Stimulated activated CD8-positive, alpha-beta memory T cell treated with anti-CD3 and anti-CD28 coated beads, Interleukin-4, amount 100 ng/mL, for 4 hours (primary cell): ENCODE measurements at places on chromosomes 7 and 10.

DNA sequence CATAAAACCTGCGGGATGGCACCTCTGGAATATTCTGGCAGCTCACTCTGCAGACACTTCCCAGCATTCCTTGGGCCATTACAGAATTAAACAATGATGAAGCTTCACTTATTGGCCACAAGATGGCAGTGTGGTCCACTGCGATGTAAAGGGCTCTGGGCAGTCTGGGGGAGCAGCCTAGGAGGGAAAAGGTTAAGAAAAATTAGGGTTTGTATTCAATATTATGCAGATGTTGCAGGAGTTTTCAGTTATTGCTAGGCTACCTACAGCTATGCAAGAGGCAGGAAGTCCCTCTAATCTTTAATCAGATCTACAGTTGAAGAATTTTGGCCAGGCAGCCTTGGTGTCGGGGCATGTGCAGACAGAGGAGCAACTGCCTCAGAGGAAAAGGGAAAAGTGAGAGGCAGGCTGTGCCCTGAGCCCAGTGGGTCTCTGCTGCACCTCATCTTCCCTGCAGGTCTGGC is 233.2 kb upstream of the PRSS1 start:
- no peak for DNase-seq

- no peak for DNase-seq
Observed at GRCh38 chr7:55549457-55549856, 22.8 kb downstream of the VOPP1 start.

DNA sequence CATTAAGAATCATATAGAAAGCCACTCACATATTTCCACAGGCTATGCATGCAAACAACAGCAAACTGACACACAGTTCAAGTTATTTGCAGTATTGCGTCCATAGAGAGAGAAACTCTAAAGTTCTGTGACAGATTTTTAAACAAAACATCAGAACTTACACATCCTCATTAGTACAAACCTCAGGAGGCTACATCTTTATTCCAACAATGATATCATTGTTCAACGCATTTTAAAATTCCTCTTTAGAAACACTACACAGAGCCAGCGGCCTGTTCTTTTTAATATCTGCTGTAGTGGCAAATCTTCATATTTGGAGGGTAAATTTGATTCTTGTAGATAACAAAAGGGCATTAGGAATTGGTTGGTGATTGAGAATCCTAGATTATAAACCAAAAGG is 55.9 kb upstream of the NFE2L3 start:
- DNase-seq, result no peak

GRCh38 chr7:543501-544337 is 24.1 kb upstream of the PDGFA start:
- no peak for DNase-seq

- no peak for DNase-seq
Observed at GRCh38 chr10:57420881-57421280, 846.8 kb downstream of the IPMK start.

- DNase-seq, result no peak
Observed at GRCh38 chr7:55475855-55476803, 96.2 kb downstream of the VOPP1 start.

GRCh38 chr7:44415047-44415446 is 75.4 kb downstream of the NUDCD3 start:
- no peak for DNase-seq

- DNase-seq, result no peak
Observed at GRCh38 chr7:26186364-26187311, 13.9 kb downstream of the HNRNPA2B1 start.

DNA sequence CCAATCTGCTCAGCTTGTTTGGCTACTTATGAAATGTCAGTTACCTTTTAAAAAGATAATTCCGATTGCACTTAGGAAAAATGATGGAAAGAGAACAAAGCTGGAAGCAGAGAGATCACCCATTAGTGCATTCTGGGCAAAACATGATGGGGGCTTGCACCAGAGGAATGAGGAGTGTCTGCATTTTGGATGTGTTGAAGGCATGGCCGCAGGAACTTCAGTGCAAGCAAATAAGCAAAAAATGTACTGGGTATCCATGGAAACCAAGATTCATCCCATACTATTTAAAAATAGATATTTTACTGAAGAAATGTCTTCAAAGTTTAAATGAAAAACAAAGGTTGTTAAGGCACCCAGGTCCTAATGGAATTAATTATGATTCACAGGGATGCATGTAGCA is 655.0 kb downstream of the POM121L12 start:
- no peak for DNase-seq

DNA sequence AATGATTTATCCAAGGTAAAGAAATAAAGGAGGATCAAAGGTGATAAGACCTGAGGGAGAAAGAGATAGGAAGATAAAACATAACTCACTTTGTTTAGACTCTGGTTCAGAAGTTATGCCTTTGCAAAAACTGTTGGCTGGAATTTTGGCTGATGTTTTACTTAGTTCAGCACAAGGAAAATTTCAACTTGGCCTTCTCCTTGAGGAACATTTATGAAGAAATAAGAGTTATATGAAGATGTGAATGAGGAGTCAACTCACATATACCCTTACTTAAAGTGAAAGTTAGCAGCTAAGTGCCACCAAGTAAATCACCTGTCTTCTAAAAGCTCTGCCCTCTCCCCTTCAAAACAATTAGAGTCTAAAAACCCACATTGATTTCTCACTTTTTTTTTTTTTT is 39.7 kb upstream of the COL1A2 start:
- no peak for DNase-seq

- DNase-seq, result no peak
Observed at GRCh38 chr7:117875566-117875965, 2.3 kb upstream of the CTTNBP2 start.

DNA sequence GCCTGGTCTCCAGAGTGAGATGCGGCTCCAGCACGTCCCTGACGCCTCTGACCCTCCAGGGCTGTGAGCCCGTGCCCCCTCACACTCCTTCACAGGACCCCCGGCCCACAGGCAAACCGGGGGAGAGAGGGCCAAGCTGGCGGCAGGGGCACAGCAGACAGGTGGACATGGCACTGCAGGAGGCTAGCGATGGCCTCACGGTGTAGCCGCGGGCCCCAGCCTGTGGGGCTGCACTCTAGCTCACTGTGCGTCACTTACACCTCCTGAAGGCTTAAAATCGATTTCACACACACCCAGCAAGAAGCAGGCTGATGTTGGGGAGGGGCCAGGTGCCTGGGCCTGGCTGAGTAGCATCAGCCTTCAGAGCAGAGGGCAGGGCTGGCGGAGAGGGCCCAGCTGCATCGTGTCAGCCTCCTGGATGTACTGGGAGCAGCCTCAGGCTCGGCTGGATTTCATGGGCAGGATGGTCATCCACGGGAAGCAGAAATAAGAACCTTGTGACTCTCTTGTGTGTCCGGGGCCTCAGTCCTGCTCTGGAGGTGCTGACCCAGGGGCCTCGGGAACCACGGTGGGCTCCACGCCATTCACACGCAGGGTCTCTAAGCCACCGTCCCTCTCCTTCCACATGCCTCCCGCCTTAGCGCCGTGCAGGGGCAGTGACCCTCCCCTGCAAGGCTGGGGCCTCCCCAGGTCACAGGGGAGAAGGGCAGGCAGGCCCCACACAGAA is 19.4 kb upstream of the KNDC1 start:
- DNase-seq, result no peak

DNA sequence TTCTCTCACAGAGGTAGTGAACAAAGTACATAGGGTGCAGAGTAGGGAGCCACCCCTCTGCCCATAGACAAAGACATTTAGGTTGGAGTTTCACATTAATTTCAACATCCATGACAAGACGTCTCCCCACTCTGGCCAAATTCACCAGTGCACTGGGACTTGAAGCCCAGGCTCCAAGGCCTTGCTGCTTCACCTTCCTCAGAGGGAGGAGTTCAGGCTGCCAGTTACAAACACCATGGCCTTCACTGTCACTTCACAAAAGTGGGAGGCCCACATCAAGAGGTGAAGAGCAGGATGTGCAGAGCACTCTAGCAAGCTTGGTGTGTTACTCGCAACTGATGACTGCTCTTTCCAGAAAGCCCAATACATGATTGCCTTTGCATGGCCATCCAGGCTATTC is 15.8 kb upstream of the ARHGAP22 start:
- DNase-seq, result no peak

DNA sequence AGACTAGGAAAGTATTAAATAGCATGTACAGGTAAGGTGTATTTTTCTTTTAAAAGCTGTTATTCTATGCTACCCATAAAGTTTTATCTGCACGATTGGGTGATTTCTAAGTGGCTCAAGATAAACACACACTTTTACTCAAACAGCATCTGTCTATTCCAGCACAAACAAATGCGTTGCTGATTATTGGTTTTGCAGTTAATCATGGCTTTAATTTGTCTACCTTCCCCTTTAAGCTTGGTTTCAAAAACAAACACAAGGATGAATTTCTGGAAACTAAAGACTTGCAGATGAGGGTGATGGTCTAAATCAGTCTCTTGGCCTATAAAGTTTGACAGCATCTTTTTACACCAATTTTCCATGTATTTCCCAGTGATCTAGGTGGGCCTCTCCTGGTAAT is 94.2 kb downstream of the NRP1 start:
- DNase-seq, result no peak

DNA sequence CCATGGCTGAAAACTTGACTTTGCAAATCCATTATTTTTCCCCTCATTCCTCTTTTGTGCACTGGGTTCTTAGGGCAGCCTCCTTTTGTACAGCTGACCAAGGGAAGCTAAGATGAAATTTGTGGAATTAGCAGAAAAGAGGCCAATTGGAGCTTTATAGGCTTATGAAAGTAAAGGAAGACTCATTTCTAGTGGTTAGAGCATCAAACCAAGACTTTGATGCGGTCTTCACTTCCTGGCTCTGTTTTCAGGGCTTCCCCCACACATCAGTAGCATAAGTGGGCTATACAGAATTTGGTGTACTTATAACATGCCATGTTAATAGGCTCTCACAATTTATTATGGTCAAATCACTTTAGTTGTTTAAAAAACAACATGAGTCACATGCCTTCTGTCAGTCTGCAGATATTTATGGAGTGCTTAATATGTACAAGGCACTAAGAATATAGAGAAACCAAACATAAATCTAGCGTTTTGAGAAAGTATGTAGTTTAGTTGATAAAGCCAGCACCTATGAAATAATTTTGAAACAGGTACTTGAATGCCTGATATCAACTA is 5.7 kb downstream of the AUTS2 start:
- DNase-seq, result no peak

DNA sequence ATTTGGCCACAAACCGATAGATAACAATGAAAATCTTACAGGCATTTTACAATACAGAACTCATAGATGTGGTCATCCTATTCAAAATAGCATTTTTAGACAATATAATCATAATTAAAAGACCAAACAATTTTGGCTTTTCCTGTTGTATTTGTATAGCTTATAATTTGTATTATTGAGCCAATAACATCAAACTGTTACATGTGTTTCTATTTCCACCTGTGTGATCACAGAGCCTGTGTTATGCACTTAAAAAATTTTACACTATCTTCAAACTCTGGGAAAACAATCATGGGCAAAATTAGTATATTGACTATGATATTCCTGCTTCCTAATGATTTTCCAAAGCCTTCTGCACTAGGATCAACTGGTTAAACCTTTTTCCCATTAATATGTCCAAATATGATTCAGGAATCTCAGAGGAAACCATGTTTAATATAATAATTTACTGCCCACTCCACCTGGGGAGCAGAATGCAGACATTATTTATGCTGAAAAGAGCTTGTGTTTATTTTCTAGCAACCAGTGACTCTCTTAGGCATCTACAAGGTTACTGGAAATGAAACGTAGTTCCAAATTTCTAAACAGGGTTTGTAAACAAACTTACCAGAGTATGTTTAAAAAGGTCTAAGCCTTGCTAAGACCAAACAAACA is 1.7 kb downstream of the RHOBTB1 start:
- no peak for DNase-seq

DNA sequence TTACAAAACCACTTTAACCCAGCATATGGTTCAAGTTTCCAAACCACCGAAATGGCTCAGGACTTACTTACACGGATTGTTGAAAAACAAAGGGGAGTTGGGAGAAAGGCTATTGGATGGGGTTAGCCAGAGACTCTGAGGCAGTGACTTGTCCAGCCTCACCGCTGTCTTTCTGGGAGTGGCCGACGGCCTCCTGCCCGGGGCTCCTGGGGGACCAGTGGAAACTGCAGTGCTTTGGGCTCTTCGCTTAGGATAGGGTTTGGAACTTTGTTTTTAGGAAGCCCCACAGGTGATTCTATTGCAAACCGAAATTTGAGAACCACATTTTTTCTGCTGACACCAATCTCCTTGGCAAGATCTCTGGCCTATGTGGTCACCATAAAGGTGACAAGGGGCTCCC is 38.1 kb upstream of the R3HCC1L start:
- no peak for DNase-seq

- no peak for DNase-seq
Observed at GRCh38 chr7:131574741-131575140, 18.3 kb upstream of the PODXL start.

GRCh38 chr7:21368317-21368716 is 59.6 kb upstream of the SP4 start:
- DNase-seq, result no peak

- DNase-seq, result no peak
Observed at GRCh38 chr7:1054861-1055450, 10.6 kb downstream of the GPR146 start.

DNA sequence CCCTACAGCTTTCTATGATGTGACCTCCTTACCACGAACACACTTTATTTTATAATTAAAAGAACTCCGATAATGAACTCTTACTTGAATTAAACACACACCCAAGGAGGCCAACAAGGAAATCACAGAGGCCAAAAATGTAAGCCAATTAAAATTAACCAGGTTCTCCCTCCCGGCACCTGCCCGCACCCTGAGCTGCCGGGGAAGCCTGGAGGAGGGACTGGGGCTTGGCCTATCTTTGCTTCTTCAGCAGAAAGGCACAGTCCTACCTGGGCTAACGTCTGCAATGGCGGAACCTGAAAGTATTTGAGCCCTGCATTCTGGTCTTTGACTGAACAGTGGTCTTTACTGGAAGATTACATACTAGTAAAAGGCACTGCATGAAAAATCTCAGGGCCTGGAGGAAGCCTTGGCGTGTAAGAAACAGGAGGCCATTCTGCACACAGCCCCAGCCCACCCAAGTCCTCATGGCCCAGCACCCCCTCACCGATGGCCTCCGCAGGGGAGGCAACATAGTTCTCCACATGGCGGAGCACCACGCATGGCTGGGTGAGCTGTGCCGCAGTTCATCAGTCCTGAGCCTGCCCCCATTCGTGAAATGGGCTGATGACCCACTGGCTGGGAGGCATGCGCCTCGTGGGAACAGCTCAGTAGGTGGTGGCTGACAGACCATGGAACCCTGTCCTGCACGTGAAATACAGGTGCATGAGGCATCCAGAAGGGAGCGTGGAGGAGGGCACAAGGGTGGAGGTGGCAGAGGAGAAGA is 173.8 kb downstream of the PARD3 start:
- no peak for DNase-seq

DNA sequence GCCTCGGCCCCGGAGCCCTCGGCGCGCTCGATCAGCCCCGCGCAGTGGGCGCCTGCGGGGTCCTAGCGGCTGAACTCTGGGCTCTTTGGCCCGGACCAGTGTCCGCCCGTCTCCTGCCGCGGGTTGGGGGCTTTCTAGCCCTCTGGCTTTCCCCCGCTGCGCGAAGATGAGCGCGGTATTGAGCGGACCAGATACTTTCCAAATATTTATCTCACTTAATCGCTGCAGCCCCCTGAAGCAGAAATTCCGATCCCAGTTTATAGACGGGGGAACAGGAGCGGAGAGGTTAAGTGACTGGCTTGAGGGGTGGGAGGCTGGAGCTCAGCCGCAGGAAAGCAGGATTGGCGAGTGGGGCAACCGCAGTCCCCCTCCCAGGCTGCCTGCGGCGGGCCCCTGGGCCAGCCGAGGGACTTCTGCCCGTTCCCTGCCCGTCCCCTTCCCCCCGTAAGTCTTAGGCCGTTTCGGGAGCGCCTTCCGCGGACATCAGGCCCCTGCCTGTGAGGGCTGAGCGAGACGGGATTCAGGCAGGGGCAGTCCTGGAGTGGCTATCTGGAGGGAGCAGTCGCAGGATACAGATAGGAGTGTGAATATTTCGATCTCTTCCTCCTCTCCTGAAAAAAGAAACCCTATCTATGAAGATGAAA is 565 bp downstream of the STRIP2 start:
- no peak for DNase-seq
